HAP-1 (cell line): ENCODE measurements at places on chromosomes 13 and 19.

DNA sequence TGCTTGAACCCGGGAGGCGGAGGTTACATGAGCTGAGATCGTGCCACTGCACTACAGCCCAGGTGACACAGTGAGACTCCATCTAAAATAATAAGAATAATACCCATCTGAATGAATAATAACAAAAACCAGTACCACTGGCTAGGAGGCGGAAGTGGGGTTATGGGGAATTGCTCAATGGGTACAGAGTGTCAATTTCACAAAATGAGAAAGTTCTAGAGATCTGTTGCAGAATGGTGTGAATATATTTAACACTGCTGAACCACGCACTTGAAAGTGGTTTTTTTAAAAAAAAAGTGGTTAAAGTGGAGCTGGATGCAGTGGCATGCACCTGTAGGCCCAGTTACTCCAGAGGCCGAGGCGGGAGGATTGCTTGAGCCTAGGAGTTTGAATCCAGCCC, 18.5 kb downstream of the KLF2 start:
- DNase-seq = no peak

- DNase-seq = no peak
Measured at GRCh38 chr13:27965343-27965739, 3.8 kb downstream of the CDX2 start.

DNA sequence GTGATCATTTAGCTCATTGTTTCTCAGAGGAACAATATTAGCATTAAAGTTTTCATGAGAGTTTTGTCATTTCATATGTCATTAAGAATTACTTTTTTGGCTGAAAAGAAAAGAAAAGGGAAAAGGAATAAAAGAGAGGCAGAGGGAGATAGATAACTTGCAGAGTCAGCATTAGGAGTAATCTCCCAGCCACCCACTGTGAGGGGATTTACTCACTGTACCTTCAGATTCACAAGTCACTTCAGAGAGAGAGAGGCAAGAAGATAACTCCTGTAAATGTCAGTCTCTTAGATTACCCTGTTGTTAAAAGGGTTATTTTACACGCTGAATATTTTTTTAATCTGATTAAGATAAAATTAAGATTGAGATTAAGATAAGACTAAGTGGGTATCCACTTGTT, 125.2 kb downstream of the POU4F1 start:
- no peak for DNase-seq

- no peak for DNase-seq
Measured at GRCh38 chr13:30222254-30222653, 85.1 kb downstream of the KATNAL1 start.
